Colonic mucosa (tissue), 4 donors: ENCODE measurements at places on chromosomes 6 and 20.

DNA sequence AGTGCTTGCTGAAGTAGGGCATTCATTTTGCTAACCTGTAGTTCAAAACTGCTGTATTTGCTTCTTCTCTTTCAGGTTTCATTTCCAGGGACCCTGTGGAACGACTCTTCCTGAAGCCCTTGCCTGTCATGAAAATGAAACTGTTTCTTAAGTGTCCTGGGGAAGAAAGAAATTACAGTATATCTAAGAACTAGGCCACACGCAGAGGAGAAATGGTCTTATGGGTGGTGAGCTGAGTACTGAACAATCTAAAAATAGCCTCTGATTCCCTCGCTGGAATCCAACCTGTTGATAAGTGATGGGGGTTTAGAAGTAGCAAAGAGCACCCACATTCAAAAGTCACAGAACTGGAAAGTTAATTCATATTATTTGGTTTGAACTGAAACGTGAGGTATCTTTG is 3.4 kb upstream of the NOL7 start:
- DNase-seq = no peak

GRCh38 chr20:7967199-7967844 is 27.1 kb upstream of the HAO1 start:
- DNase-seq = no peak

- no peak for DNase-seq
These were observed 46.3 kb downstream of the PKHD1 start for GRCh38 chr6:52041134-52041533.

DNA sequence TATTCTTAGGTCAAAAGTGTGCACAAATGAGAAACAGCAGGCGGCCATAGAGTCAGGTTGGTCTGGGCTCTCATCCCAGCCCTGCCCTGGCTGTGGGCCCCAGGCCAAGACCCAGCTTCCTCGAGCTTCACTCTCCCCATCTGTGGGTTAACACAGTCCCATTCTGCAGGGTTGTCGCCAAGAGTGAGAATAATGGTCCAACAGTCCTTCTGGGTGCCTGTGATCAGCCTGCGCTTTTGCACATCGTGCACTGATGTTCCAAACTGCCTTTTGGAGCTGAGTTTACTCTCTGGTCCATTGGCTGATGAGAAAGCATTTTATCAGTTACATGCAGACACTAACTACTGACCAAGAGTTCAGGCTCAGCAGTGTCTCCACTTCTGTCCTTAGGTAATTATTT is 82.6 kb downstream of the INSM1 start:
- DNase-seq = no peak

GRCh38 chr20:36270744-36271638 is 34.7 kb downstream of the AAR2 start:
- DNase-seq = no peak

- DNase-seq = no peak
These were observed 66.1 kb downstream of the FAM50B start for GRCh38 chr6:3915076-3915791.

GRCh38 chr6:73011945-73012344 is 213.4 kb downstream of the KHDC1L start:
- no peak for DNase-seq

DNA sequence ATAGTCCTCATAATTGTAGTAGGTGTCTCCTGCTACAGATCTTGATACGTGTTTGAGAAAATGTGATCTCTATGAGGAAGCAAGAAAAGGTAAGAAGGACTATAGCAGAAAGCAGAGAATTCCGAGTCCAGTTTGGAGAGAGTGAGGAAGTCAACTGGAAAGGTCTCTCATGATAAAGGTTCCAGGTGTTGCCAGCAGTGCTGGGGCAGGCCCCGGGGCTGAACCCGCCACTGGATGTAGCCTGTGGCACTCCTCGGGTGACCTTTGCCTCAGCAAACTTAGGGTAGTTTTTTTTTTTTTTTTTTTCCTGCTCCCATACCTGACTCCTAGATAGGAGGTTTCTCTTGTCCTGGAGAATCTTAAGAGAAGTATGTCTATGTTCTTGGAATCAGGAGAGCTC is 62.8 kb downstream of the FAM120B start:
- DNase-seq = peak; percentile 70

GRCh38 chr20:63356931-63357879 is 3.9 kb downstream of the CHRNA4 start:
- no peak for DNase-seq

- DNase-seq = no peak
These were observed 245.4 kb upstream of the PREP start for GRCh38 chr6:105648276-105648675.

- DNase-seq = no peak
These were observed 62.5 kb upstream of the TIAM2 start for GRCh38 chr6:154932515-154933027.

- DNase-seq = no peak
These were observed 139.5 kb downstream of the C6orf58 start for GRCh38 chr6:127716465-127716864.

DNA sequence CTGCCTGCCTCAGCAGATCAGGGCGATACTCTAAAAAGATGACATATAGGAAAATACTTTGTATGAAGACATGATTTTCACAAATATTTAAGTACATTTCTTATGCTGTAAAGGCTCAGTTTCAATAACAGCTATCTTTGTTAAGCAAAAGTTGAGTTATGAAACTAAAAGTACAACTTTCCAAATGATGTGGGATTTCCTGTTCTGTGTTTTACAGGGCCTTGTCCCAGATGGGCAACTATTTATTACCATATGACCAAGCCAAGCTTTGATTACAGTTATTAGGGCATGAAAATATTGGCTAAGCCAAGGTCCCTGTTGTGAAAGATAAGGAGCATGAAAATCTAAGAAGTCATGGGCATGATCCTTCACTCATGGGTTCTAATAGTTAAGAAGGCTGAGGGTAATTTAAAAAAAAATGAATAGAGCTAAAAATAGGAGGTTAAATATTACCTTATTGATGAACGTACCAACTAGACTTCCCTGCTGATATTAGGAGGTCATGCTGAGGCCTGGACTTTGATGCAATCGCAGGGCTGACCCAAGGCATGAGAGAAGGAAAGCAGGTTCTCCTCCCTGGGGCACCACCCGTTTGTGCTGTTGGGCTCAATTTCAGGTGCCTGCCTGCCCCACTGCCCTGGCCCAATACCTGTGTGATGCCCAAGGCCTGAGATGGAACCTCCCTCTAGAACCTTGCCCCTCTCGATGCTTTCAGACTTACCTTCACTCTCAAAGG is 294.4 kb upstream of the PRDM1 start:
- no peak for DNase-seq

- no peak for DNase-seq
These were observed 108.8 kb upstream of the TENT5A start for GRCh38 chr6:81861281-81861680.

DNA sequence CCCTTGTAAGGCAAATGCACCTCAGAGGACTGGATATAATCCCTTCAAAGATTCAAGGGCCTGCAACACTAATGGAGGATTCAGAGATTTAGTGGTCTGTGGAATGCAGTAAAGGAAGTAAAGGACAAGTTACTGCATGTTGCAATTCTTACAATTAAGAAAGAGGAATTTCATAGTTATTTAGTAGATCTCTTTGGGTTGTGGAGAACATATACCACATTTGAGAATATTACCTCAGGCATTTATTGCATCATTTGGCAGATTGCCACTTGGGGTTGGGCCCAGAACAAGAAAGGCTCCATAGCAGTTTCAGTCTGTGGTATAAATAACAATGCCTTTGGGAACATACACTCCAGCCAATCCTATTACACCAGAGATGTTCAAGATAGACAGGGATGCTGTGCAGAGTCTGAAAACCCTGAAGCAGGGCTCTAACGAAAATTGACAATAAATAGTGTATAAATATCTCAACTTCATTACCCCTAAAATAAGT is 20.9 kb upstream of the EPM2A start:
- no peak for DNase-seq

GRCh38 chr6:32609391-32609730 is 19.7 kb upstream of the HLA-DRB1 start:
- no peak for DNase-seq

GRCh38 chr20:38890497-38890818 is 35.8 kb upstream of the FAM83D start:
- DNase-seq = no peak

GRCh38 chr20:22160101-22160652 is 424.2 kb downstream of the FOXA2 start:
- DNase-seq = no peak

GRCh38 chr6:100202417-100203194 is 208.6 kb upstream of the MCHR2 start:
- no peak for DNase-seq
